CD8-positive, alpha-beta memory T cell (primary cell): ENCODE measurements at places on chromosomes 16 and 17. TPM values are rescaled to one million over a fixed set of nuclear protein-coding genes. Genes with fewer than 3 reads are reported as not detected.

- no peak for DNase-seq
These were observed 117.3 kb downstream of the IRX5 start for GRCh38 chr16:55047903-55048497.

DNA sequence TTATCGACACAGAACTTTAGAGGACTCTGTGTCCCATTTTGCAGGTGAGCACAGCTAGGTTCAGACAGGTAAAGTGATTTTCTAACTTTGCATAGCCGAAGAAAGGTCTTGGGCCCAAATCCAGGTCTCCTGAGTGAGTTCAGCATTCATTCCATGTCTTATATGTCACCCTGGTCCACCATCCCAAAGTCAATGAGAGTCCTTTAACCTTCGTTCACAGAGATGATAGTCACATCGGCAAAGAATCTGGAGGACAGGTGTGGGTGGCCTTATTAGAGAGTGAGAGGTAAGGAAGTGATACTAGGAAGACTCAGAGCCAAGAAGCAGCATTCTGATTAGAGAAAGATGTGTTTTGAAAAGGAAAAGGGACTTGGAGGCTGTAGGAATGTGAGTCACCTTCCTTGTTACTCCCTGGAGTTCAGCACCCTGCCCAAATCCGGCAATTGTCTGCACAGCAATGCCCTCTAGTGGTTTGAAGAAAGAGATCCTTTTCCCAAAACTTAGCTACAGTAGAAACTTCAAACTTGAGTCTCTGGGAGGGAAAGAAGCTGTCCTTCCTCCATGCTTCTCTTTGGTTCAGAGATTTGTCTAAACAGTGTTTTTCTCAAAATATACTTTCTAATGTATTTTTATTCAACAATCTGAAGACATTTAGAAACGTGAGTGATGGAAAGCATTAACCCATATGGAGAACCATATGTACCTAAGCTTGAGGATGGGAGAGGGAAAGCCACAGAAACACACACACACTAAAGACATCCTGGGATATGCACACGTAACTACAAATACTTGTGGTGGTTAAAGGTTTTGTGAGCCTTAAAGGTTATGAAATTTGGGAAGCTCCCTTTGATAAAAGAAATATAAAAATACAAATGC, 96.4 kb upstream of the SHISA6 start:
- DNase-seq, result no peak

The FTSJ3 gene
- 98.1 TPM for total RNA-seq

DNA sequence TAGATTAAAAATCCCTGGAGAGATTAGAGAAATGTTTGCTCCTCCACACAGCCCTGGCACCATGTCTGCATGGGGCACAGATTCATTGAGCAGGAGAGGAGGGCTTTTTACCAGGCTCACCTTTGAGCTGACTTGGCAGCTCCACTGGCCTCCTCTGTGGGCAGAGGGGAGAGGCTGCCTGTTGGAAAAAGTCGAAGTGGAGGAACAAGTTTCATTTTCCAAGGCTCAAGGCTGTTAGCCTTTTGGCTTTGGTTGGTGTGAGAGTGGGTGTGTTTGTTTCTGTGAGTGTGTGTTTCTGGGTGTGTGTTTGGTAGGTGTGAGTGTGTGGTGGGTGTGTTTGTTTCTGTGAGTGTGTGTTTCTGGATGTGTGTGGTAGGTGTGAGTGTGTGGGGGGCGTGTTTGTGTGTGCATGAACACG, 5.6 kb downstream of the TMEM238L start:
- DNase-seq, result no peak

GRCh38 chr17:77003699-77004098, 135.5 kb downstream of the MGAT5B start:
- DNase-seq, result no peak

The DYNLL2 gene
- total RNA-seq, result 40.3 TPM

GRCh38 chr17:6408276-6408675, 26.6 kb downstream of the AIPL1 start:
- no peak for DNase-seq

GRCh38 chr16:30088237-30088831, 3.4 kb downstream of the TBX6 start:
- DNase-seq, result no peak

- no peak for DNase-seq
These were observed 5.7 kb downstream of the TMED6 start for GRCh38 chr16:69345923-69346322.

- DNase-seq, result no peak
These were observed 1.1 kb downstream of the ACSF2 start for GRCh38 chr17:50426814-50427787.

- DNase-seq, result peak; percentile 38
These were observed 2.3 kb upstream of the NUDT16L1 start for GRCh38 chr16:4690946-4691665.

DNA sequence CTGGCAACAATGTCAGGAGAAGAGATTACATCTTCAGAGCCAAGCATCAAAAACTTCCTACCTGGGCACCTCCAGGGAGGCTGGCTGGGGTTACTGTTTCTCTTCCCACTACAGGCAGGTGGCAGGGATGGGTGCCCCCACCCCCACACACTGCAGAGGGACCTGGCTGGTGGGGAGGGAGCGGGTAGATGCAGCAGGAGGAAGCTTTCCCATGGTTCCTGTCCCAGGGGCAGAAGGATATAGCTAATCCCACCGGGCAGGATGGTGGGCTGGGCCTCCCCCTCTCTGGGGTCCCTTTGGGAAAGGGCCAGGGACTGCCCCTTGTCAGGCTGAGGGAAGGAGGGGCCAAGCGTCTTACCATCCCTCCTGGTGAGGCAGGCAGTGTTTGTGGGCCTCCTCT, 16.7 kb upstream of the MTMR4 start:
- no peak for DNase-seq

The FBXL16 gene
- total RNA-seq, result 11.1 TPM

DNA sequence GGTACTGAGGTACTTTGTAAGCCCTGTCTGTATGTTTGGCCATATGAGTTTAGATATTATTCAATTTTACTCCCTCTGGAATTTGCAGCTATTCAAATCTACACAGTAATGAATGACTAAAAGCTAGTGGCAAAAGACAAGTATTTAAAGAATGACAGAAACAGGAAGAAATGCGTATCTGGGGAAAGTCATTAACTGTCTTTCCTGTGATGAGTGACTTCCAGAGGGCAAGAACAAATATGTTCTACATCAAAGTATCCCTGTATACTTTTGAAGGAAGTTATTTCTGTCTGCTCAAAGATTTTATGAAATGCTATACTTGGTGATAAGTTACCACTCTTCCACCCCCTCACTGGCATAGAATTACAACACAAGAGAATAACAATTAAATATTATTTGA, 489.3 kb upstream of the SOX9 start:
- no peak for DNase-seq

GRCh38 chr16:65377195-65377594, 255.3 kb upstream of the CDH11 start:
- DNase-seq, result no peak

- DNase-seq, result no peak
These were observed 3.3 kb upstream of the CA7 start for GRCh38 chr16:66840883-66841282.

The HAS3 gene
- total RNA-seq, result 0.55 TPM

GRCh38 chr16:2339521-2340484, 725 bp downstream of the ABCA3 start:
- peak; percentile 59 for DNase-seq

GRCh38 chr16:86956437-86956836, 360.8 kb downstream of the C16orf95 start:
- no peak for DNase-seq

The HS3ST4 gene
- total RNA-seq, result not detected

DNA sequence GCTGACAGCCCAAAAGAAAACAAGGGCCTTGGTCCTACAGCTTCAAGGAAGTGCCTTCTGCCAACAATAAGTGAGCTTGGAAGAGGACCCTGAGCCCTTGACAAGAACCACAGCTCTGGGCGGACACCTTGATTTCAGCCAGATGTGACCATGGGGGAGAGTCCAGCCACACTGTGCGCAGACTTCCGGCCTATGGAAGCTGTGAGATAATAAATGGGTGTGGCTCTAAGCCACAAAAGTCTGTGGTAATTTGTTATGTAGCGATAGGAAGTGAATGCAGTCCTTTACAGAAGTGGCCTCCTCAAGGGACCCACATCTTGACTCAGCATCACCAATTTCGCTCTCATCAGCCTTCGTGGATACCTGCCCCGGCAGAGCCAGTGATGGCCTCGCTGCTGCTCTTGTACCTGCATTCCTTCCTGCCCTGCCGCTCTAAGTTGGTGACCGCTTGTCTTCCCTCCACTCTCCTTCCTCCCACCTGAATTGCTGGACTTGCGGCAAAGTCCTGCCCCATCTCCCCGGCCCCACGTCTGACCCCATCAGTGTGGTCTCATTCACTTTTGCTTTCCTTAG, 29.3 kb downstream of the PRSS54 start:
- no peak for DNase-seq

DNA sequence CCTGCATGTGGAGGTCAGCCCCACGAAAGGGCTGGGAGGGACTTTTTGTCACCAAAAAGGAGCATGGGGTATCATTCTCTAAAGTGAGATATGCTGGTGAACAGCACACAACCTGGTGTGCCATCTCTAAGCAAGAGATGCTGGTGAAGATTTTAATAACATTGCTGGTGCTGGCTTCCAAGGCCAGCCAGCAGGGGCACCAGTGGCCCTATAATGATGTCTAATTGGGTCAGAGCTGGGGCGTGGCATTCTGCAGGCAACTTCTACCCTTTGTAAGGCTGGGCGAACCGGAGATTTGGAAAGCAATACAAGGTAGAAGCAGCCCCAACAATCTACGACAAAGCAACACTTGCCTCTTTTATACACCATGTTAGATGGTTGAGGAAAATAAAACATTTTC, 16.8 kb downstream of the SDR42E1 start:
- DNase-seq, result no peak

The VEZF1 gene
- total RNA-seq, result 29.5 TPM

DNA sequence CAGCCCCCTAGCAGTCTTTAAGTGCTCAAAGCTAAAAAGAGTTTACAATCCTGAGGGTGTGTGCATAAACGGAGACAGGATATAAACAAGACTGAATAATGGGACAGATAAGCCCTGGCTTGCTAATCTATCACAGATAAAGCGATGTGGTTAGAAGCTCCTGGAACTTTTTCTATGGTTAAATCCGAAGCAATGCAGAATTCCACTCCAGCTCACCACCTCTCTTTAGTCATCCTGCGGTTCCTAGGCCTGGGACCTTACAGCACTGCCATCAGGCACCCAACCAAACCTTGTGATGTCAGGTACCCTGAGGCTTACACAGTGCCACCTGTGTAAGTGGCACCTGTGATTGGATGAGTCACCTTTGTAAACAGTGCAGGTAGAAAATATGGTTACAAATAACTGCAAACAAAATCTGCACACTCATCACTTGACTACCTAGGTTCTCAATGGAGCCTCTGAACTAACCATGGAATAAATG, 31.5 kb upstream of the B4GALNT2 start:
- DNase-seq, result no peak

- DNase-seq, result no peak
These were observed 318.4 kb upstream of the EEF2KMT start for GRCh38 chr16:5416013-5416412.

- no peak for DNase-seq
These were observed 1.5 kb upstream of the CMIP start for GRCh38 chr16:81442916-81443687.

DNA sequence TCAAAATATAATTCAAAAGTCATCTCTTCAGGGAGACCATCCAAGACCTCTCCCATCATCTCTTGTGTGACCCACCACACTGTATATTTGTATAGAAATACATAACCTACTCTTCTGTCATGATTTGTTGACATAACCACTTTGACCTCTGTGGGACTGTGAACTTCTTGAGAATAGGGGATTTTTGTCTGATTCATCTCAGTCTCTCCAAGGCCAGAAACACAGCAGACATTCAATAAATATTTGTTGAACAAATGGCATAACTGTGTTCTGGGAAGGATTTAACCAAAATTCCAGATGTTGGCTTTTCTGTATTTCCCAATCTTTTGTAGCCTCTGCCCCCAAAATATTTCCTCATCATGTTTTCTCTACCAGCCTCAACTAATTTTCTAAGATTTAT, 169.7 kb downstream of the CDH11 start:
- DNase-seq, result no peak

DNA sequence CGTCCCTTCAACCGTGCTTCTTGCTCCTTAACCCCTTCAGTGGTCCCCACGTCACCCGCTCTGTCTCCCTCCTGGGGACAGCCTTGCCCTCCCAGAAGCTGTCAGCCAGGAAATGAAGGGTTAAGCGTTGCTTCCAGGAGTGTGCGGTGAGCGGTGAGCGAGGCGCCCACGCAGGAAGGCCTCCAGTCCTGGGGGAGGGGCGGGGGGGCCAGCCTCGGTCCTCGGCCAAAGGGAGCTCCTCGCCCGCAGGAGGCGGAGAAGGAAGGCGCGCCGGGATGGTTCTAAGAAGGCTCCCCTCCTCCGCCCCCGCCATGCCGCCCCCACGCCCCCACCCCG, 2.3 kb downstream of the RBFOX3 start:
- DNase-seq, result no peak

DNA sequence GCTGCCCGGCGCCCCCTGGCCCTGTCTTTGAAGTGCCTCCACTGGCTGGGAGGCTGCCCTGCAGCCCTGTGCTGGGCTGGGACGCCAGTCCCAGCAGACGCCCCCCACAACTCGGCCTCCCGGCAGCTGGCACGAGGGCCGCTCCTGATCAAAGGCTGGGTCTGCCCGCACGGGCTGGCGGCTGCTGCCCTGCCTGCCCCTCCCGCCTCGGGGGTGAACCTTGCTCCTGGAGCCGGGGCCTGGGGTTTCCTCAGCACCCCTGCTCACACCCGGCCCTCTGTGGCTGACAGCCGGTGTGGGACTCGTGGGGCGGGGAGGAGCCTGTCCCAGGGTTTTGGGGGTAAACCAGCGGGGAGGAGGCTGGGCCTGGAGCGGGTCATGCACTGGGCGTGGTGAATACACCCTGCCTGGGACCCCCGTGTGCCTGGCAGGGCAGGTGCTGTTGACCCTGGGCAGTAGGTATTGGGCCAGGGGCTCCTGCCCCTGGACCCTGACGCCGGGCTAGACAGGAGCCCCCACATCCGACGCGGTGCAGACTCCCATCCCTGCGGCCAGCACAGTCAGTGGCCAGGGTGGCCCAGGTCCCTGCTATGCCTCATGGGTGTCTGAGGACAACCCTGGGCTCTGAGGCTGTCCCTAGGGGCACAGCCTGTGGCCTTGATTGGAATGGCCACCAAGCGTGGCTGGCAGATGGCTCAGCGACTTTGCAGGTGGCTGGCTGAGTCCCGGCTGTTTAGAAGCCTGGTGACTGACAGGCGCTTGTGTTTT, 21.7 kb downstream of the CENPX start:
- no peak for DNase-seq

DNA sequence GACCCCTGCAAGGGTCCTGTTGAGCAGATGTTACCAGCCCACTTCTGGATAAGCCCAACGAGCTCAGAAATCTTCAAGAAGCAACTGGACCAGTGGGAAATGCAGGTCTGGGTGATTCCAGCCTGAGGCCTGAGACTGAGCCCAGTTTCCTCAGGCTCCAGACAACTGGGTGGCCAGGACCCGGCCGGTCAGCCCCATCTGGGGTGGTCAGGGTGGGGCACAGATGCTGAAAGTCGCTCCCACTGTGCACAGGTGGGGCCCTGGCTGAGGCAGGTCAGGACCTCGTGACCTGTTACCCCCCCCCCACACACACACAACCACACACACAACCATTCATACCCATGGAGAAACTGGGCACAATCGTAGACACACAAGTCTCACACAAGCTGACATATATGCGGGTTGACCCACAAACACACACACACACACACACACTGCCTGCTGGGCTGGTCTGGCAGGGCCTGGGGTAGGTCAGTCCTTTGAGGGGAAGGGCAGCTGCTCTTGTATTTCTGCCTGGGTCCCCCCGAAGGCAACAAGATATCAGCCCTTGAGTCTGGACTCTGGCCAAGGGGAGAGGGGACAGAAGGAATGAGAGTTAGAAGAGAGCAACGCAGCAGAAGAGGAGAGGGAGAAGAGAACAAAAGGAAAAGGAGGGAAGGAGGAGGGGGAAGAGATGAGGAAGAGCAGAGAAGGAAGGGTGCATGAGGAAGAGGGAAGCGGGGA, 99.0 kb upstream of the CDH5 start:
- DNase-seq, result no peak
